ENCODE measurements at places on chromosomes 13 and 19.

DNA sequence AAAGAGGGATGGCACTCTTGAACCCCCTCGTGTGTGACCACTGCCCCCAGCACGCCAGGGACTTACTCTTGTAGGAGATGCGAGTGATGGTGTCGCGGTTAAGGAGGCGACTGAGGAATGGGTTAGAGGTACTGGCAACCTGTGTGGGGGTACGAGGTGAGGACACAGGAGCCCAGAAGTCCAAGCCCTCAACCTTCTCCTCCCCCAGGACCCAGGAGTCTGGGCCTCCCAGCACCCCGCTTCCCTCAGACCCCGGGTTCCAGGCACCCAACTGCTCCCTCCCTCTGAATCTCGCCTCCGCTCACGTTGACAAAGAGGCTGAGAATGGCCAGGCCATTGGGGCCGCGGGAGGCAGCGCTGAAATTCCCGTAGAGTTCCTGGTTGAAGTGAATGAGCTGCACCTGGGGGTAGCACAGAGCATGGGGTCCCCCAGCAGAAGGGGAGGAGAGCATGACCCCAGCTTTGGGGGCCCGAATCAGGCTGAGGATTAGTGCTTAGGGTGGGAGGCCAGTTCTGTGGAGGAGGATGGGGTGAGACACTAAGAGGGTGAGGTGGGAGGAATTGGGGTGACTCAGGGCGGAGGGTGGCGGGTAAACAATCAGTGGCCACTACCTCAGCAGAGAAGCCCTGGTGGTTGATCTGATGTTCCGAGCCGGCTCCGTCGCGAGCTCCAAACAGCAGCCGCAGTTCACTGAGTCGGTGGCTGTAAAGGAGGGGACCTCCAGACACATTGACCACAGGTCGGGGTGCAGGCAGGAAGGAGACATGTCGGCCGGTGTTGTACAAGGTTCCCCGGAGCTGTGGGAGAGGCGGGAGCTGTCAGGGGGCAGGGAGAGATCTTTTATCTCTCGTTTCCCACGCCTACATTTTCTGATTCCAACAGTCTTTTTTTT, 2.5 kb upstream of the DBP start:
- no peak for DNase-seq

- no peak for DNase-seq
Measured at GRCh38 chr19:861141-861755, 1.8 kb downstream of the CFD start.

DNA sequence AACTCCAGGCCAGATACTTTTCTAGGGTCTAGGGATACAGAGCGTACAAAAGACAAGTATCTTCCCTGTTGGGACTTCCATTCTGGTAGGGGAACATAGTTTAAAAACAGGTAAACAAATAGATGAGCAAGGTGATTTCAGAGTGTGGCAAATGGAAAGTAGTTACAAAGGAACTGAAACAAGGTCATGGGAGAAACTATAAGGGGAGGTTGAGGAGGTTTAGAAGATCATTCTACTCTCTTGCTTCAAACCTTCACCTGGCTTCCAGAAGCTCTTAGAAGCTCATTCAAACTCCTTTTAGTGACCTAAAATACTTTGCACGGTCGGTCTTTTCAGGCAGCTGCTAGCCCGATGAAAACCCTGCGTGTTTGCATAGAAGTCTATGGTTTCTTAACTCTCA, 9.1 kb downstream of the FFAR2 start:
- no peak for DNase-seq

GRCh38 chr13:23950736-23951510, 53.6 kb upstream of the C1QTNF9B start:
- DNase-seq = no peak

GRCh38 chr19:56654151-56654550, 11.2 kb downstream of the SMIM17 start:
- no peak for DNase-seq

- no peak for DNase-seq
Measured at GRCh38 chr19:5578097-5578846, 10.5 kb upstream of the TINCR start.

DNA sequence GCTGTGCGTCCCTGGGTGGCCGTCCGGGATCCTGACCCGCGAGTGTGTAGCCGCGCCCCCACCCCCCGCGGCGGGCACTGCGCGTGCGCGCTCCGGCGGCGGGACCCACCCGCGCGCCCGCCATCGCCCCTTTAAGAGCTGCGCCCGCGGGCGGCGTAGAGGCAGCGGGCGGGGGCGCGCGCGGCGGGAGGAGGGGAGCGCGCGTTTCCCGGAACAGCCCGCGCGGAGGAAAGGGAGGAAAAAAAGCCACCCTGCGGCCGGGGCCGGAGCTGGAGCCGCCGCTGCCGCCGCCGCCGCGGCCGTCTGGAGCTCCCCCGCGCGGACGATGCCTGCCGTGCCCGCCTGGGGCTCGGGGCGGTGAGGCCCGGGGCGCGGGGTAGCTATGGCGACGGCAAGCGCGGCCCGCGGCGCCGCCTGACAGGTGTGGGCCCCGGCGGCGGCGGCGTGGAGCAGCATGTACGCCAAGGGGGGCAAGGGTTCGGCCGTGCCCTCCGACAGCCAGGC, at the start of gene SSBP4:
SSBP4 (plus strand) TSS at position 204 of the 504 bp plus-strand sequence; CDS start at position 455, 251 bp downstream.
- peak; percentile 61 for DNase-seq

GRCh38 chr19:28508666-28509065, 704.3 kb downstream of the UQCRFS1 start:
- no peak for DNase-seq

DNA sequence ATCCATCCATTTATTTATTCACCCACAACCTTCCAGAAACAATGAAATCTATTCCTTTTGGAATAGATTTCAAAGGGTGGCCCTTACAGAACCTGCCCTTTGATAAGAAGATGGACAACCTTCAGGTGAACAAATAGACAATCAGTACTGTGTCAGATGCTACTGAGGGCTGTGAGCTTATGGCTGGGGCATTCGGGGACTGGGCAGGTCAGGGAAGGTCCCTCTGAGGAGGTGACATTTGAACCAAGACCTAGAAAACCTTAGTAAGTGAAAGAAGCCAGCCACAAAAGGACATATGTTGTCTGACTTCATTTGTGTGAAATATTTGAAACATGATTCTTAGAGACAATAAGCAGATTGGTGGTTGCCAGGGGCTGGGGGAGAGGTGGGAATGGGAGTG, 15.7 kb downstream of the ACTL9 start:
- no peak for DNase-seq

DNA sequence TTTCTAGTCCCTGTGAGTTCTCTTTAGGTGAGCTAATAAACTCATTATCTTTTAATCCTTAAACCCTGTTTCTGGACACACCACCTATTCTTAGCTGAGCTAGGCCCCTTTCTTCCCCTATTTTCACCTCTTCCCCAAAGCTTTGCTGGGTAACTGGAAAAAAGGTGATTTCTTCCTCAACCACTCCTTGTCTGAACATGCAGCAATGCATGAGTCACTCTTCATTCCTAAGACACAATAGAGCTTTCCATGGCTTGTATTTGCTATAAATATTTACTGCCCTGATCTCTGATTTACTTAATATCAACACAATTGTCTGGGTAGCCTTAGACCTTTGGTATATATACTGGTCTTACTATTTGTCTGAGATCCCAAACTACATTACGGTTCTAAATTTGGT, 370.9 kb downstream of the KLF5 start:
- DNase-seq = no peak

- DNase-seq = peak; percentile 23
Measured at GRCh38 chr13:98265692-98266551, 88.9 kb upstream of the RNF113B start.

- DNase-seq = no peak
Measured at GRCh38 chr13:105990256-105990958, 545.1 kb downstream of the EFNB2 start.

DNA sequence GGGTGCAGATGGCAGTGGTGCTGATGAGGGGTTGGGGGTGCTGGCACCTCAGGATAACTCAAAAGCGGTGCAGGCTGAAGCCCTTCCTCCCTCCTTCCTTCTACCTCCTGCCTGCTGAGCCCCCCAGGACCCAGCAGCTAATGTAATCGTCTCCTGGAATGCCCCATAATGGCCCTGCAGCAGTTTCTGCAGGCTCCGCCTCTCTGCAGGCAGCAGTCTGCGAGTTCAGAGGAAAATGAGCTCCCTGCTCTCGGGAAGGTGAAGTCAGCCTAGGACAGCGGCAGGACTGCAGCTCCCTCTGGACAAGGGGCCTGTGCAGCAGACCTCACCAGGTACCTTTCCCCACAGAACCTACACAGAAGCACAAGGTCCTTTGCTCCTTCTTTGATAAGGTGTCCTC, 130.9 kb downstream of the ZDHHC20 start:
- DNase-seq = no peak

DNA sequence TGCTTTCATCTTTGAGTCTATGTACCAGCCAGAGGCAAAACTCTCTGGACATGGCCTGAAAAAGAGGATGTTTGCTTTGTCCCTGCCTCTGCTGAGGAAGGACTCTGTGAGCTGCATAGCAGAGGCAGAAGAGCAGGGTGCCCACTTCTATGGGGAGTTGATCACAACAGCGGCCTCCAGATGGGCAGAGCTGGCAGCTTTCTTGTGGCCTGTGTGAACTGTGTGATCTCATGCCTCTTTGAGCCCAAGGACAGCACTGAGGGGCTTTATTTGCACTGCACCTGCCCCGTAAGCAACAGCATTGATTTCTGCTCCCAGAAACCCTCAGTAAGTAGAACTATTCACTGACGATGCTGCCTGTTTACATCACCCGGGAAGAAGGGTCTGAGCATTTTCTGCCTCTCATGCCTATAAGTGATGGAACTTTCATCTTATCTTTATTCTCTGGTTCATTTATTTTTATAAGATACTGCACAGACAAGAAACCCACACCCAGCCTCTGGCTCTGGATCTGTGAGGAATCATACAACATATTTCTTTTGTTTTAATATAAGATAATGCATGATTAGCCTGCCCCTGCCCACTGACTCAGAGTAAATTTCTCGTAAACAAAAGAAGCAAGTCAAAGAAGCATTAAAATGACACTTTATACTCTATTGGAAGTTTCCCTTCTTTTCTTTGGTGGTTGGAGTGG, 244.2 kb upstream of the SOX21 start:
- peak; percentile 67 for DNase-seq

DNA sequence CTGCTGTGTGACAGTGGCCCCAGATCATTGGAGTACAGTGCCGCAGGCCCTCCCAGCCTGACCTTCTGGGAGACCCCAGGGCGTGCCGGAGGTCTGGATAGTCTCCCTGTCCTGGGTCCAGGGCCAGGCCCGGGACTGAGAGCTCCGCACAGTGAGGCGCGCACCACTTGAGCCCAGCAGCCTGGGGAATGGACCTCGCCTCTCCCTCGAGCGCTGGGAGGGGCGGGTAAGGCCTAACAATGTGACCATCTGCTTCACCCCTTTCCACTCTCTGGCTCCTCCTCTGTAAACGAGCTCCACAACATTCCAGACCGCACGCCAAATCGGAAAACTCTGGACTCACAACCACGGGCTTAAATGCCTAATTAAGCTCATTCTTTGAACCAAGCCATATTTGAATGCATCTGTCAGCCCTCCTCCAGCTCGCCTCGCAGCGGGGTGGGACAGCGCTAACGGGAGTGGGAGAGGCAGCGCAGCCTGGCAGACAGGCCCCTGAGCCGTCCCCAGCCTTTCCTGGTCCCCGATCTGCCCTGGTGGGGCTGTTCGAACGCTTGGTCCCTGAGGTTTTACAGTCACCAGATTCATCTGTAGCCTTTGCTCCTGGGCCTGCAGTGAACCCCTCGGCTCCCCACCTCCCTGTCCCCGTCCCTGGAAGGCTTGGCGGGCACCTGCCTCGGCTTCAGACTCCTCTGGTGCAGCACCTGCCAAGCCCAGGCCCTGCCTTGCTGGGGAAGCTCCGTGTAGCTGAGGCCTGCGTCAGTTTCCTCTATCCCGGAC, 120.7 kb upstream of the VSTM2B start:
- DNase-seq = no peak

DNA sequence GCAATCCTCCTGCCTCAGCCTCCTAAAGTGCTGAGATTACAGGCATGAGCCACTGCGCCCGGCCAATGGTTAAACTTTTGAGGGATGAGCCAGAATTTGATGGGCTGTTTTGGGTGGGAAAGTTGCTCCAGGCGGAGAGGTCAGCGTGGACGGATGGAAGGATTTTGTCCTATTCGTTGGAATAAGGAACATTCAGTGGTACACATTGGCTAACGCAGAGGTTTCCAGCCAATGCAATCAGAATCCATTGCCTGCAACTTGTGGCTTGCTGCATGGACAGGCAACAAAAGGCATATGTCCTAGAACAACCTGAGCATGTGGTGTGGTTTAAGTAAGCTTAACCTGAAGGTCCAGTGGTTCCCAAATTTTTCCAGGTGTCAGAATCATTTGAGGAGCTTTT, 35.5 kb upstream of the C1QTNF9 start:
- no peak for DNase-seq

GRCh38 chr19:49870309-49870901, 3.0 kb upstream of the PNKP start:
- no peak for DNase-seq

DNA sequence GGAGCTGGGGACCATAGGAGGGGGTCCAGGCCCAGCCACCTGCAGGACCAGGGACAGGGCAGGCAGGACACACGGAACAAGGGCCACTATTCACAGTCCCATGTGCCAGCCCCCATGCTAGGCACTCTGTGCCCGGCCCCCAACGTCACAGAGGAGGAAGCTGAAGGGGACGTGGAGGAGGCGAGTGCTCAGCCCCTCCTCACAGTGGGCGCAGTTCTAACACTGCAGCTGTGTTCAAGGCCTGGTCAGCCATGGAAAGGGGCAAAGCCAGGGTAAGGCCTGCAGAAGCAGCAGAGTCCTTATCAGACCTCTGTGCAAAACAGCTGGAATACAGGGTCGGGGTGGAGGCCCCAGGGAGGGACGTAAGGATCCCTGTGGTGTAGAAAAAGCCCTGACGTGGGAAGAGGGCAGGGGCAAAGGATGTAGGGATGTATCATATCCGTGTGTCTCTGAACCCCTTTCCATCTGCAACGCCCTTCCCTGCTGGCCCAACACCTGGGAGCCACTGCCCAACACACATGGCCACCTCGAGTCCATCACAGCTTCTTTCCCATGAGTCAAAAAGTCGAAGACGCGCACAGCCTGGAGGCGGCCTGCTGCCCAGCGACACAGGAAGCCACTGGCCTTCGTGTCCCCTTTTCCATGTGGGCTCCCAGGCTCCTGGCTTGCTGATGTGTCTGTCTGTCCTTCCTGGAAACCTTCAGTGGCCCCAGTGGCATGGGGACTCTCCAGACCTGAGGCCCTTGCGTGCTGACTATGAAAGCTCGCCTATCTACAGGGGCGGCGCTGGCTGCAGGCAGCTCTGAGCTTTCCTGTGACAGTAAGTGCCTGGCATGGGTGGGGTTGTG, 28.0 kb downstream of the SH3GL1 start:
- DNase-seq = no peak

GRCh38 chr19:7676854-7677253, at the start of gene MCEMP1:
Gene MCEMP1 (plus strand): TSS chr19:7677090. CDS start chr19:7677121, 31 bp downstream.
- DNase-seq = no peak

GRCh38 chr13:76009267-76009890, 373.2 kb downstream of the LMO7 start:
- DNase-seq = no peak

DNA sequence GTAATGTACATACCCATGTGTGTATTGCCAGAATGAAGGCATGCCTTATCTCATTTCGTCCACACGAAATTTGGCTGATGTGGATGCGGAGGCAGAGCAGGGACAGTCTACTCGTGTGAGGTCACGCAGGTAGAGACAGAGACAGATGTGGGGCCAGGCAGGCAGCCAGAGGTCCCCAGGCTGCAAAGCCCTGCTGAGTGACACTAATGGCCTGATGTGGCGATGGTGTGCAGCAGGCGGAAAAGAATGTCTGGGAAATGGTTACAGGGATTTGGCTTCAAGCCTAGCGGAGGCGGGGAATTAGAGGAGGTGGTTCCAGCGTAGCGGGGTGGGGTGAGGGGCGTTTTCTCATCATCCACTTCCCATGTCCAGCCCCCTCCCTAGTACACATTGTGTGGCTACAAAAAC, 4.2 kb upstream of the IZUMO2 start:
- DNase-seq = no peak
